Hindlimb muscle (tissue), 1 donor: ENCODE measurements at places on chromosomes 13 and 19.

DNA sequence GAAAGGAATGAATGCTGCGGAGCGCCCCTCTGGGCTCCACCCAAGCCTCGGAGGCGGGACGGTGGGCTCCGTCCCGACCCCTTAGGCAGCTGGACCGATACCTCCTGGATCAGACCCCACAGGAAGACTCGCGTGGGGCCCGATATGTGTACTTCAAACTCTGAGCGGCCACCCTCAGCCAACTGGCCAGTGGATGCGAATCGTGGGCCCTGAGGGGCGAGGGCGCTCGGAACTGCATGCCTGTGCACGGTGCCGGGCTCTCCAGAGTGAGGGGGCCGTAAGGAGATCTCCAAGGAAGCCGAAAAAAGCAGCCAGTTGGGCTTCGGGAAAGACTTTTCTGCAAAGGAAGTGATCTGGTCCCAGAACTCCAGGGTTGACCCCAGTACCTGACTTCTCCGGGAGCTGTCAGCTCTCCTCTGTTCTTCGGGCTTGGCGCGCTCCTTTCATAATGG, 8.6 kb downstream of the PDX1 start:
- no peak for DNase-seq

GRCh38 chr13:45373162-45373547, 32.2 kb upstream of the TPT1 start:
- DNase-seq: no peak

DNA sequence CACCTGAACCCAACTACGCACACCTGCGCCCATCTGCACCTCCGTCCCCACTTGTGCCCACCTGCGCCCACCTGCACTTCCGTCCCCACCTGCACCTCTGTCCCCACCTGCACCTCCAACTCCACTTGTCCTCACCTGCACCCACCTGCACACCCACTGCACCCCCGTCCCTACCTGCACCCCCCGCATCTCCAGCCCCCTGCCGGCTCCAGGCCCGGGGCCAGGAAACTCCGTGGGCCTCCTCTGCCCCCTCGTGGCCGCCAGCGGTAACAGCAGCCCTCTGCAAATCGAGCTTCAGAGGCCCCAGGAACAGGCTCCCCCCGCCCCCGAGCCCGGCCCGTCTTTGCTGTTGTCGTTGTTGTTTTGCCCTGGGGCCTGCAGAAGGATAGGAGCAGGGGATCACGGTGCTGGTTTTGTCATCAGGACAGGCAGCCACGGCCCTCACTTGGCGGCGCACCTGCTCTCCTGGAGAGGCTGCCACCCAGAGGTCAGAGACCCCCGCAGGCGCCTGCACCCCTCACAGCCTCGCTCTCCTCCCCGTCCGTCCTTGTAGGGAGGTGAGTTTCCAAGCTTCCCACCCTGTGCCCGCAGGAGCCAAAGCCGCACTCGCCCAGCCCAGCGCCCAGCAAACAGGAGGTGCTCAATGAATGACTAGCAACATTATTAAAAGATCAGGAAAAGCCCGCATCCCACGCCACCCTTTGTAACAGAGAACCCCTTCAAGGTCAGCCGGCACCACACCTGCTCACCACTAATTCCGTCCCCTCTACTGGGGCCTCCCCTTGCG, 65.4 kb downstream of the GNG7 start:
- DNase-seq: peak; percentile 46

- DNase-seq: no peak
Measured at GRCh38 chr13:109180905-109181425, 551.6 kb downstream of the MYO16 start.

- no peak for DNase-seq
Measured at GRCh38 chr19:57028804-57029525, 90.8 kb upstream of the USP29 start.

DNA sequence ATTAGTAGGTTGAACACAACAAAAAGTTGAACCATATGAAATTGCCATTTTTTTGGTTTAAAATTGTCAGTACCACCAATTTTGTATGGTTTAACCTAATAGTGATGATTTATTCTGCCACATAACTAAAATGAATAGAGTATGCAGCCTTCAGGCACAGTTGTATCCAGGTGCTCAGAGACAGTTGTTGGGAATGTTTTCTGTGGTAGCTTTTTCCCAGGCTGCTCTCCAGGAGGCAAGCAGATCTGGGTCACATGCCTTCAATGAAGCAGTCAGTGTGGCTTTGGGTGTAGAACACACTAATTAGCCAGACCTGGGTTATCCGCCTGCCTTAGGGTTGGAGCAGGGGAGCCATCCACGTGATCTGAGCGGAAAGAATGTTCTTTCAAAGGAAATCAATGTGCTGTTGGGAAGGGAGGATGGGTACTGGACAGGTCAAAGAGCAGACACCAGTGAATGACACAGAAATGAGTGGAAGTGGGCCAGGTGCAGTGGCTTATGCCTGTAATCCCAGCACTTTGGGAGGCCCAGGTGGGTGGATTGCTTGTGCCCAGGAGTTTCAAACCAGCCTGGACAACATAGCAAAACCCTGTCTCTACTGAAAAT, 28.6 kb downstream of the MARK4 start:
- no peak for DNase-seq

GRCh38 chr13:73411067-73411809, 352.4 kb downstream of the KLF5 start:
- no peak for DNase-seq

DNA sequence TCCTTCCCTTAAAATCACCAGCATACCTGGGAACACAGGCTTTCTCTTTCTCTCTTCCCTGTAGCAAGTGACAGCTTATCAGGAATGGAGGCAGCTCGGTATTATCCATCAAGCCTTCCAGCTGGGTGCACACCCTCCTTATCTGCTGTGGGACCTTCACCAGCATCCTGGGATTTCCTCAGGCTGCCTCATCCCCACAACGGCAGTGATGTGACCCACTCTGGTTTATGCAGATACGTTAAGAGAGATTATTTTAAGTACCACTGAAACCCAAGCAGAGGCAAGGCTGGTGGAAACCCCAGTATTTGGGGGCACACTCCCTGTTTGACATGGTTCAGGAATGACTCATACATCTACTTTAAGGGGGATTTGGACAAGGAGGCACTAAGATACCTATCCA, 192.1 kb downstream of the TM9SF2 start:
- DNase-seq: no peak

GRCh38 chr13:97017322-97017721, 23.0 kb upstream of the OXGR1 start:
- DNase-seq: no peak

- no peak for DNase-seq
Measured at GRCh38 chr19:2255982-2256685, at the start of gene JSRP1. JSRP1 (minus strand) TSS chr19:2256417; CDS start chr19:2255314, 1,103 bp downstream.

GRCh38 chr13:98717256-98717655, 35.2 kb downstream of the SLC15A1 start:
- no peak for DNase-seq

DNA sequence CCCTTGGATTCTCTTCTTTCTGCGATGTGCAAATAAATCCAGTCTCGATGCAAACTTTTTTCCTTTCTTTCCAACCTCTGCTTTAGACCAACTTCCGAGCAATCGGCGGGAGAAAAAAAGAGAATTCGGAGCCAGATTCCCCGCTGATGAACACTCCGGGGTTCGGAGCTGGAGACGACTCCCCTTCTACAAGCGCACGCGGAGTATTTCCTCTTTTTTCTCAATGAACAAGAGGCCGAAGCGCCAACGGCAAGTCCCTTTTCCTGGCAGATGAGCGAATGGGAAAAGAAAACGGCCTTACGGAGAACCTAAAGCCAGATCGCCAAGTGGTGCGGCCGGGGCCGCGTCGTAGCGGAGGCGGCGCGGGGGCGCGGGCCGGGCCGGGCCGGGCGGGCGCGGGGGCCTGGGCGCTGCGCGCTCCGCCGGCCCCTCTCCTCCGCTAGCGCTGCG, 250 bp downstream of the SPRY2 start:
- no peak for DNase-seq

- peak; percentile 65 for DNase-seq
Measured at GRCh38 chr19:13794398-13794756, 866 bp upstream of the ZSWIM4 start.

DNA sequence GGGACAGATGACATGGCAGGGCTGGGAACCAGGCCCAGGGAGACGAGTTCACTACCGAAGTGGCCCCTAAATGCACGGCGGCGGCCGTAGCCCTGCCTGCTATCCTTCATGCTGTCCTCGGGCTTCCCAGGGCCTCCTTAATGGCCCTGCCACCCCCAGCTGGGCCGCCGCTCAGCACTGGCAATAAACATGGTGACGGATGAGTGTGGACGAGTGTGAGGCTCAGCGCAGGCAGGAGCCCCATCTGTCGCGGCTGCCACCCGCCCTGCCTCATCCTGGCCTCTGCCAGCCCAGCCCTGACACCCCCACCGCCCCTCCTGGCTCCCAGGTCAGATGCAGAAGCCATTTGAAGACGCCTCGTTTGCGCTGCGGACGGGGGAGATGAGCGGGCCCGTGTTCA, 13.6 kb downstream of the PIN1 start:
- no peak for DNase-seq

DNA sequence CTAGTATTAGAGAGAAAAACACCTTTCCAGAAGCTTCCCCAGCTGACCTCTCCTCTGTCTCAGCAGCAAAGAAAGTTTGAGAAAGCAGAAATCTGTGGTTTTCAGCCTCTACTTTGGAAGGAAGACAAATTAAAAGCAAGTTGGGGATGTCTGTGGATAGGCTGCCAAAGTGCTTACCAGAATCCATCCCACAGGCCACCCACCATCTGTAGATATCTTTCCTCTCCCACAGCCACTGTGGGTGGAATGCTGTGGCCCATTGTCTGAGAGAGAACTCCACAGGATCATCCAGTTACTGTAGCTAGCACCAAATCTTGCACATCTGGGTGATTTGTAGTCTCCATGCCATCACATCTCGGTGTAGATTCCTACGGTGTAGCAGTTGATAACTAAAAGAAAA, 133.5 kb downstream of the DNAJC15 start:
- no peak for DNase-seq

DNA sequence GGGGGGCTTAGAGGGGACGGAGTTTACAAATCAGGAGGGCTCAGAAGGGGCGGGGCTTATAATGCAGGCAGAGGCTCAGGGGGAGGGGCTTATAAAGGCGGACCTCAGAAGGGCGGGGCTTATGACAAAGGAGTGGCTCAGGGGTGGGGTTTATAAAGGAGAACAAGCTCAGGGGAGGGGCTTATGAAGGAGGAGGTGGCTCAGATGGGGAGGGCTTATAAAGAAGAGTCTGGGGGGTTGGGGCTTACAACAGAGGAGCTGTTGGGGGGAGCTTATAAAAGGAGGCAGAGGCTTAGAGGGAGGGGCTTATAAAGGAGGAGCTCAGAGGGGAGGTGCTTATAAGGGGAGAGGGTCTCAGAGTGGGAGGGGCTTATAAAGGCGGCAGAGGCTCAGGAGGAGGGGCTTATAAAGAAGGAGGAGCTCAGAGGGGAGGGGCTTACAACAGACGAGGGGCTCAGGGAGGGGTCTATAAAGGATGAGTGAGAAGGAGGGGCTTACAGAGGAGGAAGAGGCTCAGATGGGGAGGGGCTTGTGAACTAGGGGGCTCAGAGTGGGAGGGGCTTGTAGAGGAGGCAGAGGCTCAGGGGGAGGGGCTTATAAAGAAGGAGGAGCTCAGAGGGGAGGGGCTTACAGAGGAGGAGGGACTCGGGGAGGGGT, 1.0 kb downstream of the SMIM24 start:
- no peak for DNase-seq

- no peak for DNase-seq
Measured at GRCh38 chr13:47044842-47045241, 148.0 kb upstream of the HTR2A start.

GRCh38 chr13:50400035-50400726, 384.9 kb downstream of the KCNRG start:
- no peak for DNase-seq

GRCh38 chr13:27309967-27310598, 39.5 kb downstream of the RASL11A start:
- no peak for DNase-seq

DNA sequence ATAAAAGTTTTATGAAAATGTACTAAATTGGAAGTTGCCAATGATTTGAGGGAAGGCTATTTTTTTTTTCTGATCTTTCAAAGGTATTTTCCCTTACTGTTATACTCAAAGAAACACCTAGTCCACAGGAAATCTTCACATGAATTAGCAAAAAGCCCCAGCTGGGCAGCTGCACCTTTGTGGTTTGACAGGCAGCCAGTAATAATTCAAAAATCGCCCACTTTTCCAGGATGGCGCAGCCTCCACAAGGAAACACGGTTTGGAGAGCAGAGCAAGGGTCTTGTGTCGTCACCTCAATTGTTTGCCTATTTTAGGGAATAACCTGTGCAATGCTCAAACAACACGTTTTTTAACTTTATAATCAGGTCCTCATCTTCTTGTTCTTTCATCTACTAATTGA, 324.9 kb upstream of the GPC6 start:
- no peak for DNase-seq

GRCh38 chr13:52955472-52955874, 73.1 kb upstream of the OLFM4 start:
- DNase-seq: no peak

GRCh38 chr19:5271145-5271544, 69.5 kb downstream of the PTPRS start:
- DNase-seq: no peak

DNA sequence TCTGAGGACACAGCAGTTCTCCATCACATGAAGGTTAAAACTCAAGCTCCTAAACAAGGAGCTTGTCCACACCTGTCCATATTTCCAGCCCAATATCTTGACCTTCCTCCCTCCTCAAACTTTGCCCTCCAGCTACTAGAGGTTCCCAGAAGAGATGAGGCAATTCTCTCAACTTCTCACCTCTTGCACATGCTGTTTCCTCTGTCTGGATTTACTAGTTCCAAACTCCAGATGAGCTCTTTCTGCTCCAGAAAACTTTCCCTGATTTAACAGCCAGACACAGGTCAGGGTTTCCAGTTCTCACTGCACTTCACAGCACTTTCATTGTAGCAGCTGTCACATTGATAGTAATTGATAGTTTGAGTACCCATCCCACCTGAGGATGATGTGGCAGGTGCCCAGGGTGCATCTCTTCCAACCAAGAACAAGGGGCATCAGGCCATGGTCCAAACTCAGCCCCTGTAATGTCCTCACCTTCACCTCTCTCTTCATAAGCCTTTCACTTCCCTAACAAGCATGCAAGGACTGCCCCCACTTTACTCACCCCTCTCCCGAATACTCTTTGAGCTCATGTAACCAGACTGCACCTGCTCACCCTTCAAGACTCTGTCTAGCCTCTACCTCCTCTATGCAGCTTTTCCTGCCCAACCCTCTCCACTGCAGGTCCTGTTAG, 3.0 kb upstream of the WDFY2 start:
- DNase-seq: no peak

DNA sequence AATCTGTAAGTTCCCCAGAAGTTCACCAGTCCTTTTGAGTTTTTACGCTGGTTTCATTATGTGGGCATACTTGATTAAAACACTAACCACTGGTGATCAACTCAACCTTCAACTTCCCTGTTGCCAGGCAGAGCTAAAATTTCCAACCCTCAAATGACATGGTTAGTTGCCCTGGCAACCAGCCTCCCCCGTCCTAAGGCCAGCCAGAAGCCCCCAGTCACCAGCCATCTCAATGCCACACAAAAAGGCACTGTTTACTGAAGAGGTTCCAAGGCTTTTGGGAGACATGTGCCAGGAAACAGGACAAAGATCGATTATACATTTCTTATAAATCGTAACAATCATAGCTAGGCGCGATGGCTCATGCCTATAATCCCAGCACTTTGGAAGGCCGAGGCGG, 1.6 kb downstream of the ZNF649 start:
- DNase-seq: no peak
